ENCODE measurements at places on chromosomes 5 and 9.

DNA sequence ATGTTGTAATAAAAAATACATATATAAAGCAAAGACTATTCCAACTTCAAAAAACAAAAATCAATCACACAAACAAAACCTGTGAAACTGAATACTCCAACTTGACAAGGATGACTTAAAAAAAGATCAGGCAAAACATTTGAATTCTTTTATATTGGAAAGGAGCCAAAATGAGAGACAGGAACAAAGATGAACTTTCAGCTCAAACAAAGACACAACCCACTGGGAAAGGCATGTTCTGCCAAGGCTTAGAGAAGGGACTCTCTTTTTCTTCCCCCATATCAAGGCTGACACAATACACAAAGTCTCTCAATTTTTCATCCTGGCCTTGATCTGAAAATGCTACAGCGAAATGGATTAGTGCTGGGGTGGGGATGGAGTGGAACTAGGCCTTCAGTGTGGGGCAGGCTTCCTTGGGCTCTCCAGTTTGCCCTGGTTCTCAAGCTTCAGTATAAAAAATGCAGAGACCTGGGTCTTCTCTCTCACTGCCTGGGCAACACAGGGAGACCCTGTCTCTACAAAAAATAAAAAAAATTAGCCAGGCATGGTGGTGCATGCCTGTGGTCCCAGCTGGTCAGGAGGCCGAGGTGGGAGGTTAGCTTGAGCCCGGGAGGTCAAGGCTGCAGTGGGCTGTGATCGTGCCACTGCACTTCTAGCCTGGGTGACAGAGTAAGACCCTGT, 11.6 kb upstream of the FAM169A start:
- no peak for DNase-seq

GRCh38 chr5:91212714-91213092, 170.4 kb downstream of the ARRDC3 start:
- no peak for DNase-seq

GRCh38 chr5:171445644-171446516, 26.4 kb downstream of the FGF18 start:
- no peak for DNase-seq

DNA sequence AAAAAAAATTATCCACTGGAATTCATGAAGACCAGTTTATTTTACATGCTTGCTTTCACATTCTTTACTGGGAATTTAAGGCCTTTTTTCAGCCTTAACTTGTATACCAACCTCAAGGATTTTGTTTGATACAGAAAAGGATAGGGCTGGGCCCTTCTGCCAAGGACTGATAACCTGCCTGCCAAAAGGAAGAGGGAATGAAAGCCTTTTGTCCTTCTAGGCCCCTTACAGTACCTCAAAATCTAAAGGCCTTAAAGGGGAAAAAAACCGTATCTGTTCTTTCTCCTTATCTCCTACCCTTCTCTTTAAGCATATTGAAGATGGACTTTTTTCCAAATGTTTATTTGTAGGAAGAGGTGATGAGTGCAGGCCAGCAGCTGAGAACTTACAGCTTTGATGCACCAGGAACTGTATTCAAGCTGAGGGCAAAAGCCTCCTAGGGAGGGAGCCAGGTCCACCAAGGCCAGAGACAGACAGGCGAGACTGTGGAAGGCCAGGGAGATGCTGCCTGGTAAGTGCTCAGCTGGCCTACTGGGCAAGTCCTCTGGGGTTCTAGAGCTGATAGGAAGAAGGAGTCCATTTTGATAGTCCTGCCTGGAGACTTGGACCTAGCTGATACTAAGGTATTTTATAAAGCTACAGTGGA, 31.8 kb downstream of the FAXDC2 start:
- no peak for DNase-seq

- DNase-seq = no peak
Measured at GRCh38 chr5:50995285-50995942, 329.0 kb downstream of the PARP8 start.

DNA sequence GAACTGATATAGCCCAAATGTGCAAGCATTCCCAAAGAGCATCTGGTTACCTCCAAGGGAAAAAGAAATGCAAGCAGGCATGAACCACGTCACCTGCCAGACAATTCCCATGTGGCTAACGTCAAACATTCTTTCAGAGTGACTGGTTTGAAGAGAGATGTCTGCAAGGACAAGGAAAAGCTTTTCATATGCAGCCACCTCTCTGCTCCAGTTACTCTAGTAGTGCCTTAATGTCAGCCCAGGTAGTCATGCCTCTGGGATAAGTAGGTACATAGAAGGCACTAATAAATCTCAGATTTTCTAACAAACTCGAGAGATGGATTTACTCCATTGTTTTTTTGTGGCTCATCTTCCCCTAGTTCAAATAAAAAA, 96.8 kb upstream of the IFNK start:
- DNase-seq = peak; percentile 61

GRCh38 chr5:50655810-50656205, 10.6 kb upstream of the PARP8 start:
- DNase-seq = no peak

DNA sequence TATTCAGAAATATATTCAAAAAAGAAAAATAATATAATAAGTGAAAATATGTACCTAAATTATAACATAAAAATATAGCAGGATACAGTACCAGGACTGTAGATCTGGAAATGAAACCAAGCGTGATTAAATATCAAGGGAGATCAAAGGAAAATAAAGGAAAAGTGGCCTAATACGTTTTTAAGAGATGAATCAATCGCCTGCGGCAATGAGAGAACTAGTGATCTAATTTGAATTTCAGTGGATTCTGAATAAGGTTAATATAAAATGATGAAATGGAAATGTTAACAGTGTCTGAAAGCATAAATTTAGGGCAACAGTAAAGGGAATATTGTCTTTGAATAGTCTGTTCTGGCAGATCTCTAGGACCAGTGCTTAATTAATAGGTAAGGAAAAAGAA, 1761.9 kb upstream of the ACO1 start:
- DNase-seq = no peak

DNA sequence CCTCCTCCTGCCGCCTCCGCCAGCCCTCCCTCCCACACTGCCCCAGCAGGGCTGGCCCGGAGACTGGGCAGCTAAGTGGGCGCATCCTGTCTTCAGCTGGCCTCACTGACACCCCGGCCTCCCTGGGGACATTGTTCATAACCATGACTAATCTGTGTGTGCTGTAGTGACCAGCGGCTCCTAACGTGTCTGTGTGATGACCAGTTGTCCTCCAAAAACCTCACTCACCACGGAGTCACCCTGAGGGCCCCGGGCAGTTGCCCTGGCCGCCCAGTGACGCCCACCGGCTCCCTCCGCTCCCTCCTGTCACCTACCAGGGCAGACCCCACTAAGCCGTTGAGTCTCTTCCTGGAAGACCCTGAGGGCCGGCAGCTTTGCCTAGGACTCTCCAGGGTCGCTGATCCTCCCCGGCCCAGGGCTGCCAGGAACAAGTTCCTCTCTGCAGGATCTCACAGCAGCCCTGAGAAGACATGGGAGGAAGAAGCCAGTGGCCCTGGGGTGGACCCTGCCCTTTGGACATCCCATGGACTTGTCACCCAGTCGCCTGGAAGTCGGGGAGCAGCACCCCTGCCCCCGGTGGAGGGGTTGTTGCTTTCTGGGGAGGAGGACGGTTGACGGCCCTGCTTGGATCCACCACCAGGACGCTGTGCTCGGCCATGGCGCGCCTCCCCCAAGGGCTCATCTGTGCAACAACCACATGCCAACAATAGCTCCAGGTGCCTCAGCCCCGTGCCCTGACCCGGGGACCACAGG, 110.2 kb upstream of the LMX1B start:
- DNase-seq = peak; percentile 91

DNA sequence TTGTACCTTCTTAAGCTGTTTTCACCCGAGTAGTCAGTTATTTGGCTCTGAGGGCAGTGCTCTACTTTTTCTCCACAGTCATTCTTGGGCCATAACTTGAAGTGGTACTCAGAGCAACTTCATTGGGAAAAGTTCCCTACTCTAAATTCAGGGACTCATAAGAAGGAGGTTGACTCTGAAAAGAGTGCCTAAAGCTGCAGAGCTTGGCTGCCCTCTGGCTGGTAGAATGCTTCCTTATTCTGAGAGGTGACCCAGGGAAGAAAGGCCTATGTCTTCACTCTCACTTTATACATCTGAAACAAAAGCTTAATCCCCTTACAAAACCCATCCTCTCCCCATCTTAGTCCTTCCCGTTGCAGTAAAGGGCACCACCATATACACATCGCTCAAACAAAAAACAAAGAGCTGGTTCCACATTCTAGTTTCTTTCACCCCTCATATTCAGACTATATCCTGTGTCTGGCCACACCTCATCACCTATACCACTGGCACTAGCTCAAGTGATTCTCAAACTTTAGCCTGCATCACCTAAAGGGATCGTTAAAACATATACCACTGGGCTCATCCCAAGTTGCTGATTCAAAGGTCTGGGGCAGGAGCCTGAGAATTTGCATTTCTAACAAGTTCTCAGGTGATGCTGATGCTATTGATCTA, 7.9 kb downstream of the IGIP start:
- DNase-seq = no peak

DNA sequence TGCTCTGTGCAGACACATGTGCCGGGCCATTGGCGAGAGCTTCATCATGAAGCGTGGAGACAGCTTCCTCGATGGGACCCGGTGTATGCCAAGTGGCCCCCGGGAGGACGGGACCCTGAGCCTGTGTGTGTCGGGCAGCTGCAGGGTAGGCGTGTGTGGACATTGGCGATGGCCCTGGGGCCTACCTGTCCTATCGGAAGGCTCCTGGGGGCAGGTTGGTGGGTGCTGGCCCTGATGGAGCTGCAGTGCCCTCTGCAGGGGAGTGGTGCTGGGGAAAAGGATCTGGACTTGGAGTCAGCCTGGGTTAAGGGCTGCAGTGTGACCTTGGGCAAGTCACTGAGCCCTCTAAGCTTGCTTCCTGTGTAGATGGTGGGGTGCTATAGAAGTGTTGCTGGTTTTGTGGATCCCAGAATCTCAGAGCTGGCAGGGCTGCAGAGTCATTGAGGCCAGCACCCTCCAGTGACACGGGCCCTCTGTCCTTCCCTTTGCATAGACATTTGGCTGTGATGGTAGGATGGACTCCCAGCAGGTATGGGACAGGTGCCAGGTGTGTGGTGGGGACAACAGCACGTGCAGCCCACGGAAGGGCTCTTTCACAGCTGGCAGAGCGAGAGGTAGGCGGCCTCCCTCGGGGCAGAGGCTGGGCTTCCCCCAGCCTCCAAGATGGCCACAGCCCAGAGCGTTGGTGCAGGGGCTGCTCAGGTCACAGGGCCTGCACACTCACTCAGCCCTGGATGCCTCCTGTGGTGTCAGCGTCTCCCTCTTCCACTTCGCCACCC, 15.8 kb downstream of the ADAMTS13 start:
- no peak for DNase-seq

DNA sequence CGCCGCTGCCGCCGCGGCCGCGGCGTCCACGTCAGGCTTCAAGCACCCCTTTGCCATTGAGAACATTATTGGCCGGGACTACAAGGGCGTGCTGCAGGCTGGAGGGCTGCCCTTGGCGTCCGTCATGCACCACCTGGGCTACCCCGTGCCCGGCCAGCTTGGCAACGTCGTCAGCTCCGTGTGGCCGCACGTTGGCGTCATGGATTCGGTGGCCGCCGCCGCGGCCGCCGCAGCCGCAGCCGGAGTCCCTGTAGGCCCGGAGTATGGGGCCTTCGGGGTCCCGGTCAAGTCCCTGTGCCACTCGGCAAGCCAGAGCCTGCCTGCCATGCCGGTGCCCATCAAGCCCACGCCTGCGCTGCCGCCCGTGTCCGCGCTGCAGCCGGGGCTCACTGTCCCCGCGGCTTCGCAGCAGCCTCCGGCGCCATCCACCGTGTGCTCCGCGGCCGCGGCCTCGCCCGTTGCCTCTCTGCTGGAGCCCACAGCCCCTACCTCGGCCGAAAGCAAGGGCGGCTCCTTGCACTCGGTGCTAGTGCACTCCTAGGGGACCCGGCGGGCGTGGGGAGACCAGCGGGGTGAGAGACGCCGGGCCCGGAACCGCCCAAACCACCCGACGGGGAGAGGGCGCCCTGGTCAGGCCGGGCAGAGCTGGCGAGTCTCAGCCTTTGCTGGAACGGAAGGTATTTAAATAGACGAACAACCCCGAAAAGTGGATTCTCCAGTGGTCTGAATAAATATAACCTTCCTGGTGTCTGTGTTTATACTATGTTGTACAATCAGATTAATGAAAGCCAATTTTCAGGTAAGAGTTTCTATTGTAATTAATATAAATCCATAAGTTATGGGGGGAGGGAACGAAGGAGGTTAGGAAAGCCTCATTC, 1.2 kb downstream of the FOXB2 start:
- DNase-seq = no peak

DNA sequence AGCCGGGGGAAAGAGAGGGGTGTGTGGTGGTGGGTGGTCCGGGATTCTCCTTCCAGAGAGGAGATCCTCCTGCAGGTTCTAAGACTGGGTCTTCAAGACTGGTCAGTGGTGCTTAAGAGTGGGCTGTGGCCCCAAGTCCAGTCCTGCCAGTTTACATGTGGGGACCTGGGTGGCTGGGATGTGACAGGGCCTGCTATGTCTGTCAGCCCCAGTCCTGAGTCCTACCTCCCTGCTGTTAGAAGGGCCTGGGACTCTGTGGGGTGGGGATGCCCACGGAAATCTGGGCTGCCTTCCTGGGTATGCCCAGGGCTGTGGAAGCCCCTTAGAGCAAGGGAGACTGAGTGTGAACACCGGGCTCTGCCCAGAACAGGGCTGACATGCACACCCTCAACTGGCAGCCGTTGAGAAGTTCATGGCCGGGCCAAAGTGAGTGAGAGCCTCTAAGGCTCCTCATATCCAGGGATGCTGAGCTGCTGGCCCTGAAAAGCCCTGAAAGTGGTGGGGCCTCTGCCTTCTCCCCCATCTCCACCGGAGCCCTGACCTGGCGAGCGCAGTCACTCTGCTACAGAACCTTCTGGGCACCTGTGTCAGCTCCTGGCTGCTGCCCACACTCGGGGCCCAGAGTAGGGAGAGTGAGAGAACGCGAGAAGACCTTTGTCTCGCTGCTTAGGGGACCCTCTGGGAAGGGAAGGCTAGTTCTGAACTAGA, 1.7 kb downstream of the PHF2 start:
- DNase-seq = no peak

DNA sequence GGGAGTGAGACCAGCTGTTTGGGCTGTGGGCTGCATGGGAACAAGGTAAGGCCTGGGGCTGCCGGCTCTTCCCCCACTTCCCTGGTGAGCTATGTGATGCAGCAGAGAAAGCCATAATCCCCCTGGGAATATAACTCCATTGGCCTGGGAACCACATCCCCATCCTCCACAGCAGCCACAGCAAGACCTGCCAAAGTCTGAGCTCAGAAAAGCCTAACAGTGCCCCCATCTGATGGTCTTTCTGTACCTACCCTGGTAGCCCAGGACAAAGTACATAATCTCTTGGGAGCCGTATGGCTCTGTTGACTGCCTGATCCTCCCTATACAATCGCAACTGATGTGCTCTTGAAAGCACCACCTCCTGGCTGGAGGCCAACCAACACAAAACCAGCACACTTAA, 432.6 kb downstream of the CDH18 start:
- no peak for DNase-seq

- DNase-seq = no peak
Measured at GRCh38 chr9:89721176-89721700, 116.4 kb downstream of the GADD45G start.

GRCh38 chr5:139262059-139262741, 31.3 kb upstream of the MATR3 start:
- DNase-seq = no peak

GRCh38 chr9:135503371-135504261, 3.1 kb downstream of the MRPS2 start:
- DNase-seq = no peak

Data from H54 (cell line).